ENCODE measurements at places on chromosomes 7 and 10.

GRCh38 chr10:51002469-51002868 lies 71.8 kb upstream of the PRKG1 start:
- no peak for DNase-seq

DNA sequence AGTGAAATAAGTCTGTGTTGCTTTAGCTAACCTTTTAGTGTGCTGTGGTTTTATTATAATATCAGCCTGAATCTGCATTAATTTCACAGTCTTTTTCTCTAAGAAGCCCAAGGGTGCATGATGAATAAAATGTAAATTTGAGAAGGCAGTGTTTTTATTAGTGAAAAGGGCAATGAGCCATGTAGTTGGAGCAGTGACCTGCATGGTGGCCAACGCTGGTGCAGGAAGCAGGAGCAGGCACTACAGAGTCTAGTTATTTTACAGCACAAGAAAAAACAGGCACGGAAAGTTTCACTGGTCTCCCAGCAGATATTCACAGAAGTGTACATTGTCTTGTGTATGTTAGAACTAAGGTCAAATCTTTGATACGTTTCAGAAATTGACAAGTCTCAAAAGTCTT lies 247.8 kb downstream of the CELF2 start:
- no peak for DNase-seq

- peak; percentile 25 for DNase-seq
Measured at GRCh38 chr10:131874991-131875451, 25.8 kb upstream of the PPP2R2D start.

GRCh38 chr7:48089046-48090003 lies at the start of gene UPP1:
UPP1 (plus strand) TSS chr7:48089265; CDS start chr7:48094784, 5,519 bp downstream.
- DNase-seq = peak; percentile 72

DNA sequence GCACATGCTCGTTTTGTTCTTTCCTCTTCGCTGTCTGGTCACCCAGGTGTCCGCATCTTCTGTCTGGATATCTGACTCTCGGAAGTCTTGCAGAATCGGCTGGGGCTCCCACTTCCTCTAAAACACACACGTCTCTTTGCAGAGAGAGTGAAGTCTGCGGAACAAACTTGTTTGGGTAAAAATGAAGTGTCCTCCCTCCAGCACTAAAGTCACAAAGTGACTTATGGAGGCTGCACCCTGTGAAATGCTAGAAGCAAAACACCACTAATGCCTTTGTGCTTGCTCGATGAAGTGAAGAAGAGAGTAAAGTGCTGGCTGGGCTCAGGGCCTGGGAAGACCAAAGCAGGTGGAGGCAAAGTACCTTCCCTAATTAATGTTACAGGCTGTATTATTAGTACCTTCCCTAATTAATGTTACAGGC lies 71.4 kb downstream of the FGFR2 start:
- DNase-seq = no peak

DNA sequence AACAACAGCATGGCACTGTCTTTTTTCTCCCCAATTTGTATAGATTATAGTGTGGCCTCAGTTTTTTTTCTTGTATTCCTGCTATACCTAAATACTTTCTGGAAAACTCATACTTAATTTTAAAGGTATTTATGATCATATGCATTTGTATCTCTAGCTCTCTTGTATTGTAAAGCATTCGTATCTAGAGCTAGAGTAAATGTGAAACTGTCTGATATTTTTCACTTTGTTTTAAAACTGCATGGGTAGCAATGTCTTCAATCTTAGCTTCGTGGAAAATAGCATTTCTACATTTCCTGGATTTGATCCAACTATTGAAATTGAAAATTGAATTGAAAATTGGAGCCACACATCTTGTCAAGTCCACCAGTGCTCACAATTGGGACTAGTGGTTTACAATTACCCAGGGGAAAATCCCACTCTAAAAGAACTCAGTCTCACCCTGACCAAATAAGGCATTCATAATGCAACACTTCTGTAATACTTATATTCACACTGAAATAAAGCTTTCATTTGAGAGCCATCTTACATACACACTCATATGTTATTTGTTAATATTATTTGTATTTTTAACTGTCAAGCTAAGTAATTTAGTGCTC lies 51.3 kb upstream of the KLF6 start:
- DNase-seq = no peak

- DNase-seq = no peak
Measured at GRCh38 chr10:16583382-16583781, 61.7 kb upstream of the C1QL3 start.

GRCh38 chr7:155942226-155942950 lies 130.1 kb upstream of the SHH start:
- no peak for DNase-seq

DNA sequence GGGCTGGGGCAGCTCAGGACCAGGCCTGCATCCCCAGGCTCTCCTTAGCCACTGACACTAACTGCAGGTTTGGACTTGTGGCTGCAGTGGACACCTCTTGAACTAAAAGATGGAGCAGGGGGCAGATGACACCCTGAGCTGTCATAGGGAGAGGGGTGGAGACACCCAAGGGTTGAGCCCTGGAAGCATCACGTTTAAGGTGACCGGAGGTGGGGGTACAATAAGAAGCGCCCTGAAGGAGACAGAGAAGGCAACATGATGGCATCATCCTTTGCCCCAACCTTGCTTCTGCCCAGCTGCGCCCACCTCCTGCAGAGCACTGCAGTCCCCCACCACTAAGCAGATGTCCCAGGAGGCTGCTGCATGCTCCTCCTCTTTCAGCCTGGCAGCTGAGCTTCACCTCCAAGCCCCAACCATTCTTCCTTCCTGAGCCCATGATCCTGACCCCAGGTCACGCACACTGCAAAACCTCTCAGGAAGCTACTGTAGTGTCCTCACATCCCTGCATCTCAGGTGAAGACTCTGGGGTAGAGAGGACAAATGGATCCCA lies 25.5 kb downstream of the OGDHL start:
- no peak for DNase-seq

DNA sequence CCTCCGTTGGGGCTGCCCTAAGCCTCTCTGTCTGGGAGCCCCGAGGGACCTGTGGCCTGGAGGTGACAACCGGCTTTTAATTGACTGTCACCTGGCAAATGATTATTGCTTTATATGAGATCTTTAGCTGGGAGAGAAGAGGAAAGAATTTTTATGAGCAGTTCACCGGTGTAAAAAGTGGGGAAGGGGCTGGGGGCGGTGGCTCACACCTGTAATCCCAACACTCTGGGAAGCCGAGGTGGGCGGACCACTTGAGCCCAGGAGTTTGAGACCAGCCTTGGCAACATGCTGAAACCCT lies 2.6 kb upstream of the COX19 start:
- DNase-seq = no peak
